Psoas muscle (tissue), 8 donors: ENCODE measurements at places on chromosomes 16 and 17. TPM values are rescaled to one million over a fixed set of nuclear protein-coding genes. Genes with fewer than 3 reads are reported as not detected.

Gene KRTAP9-2
- not detected for total RNA-seq

Gene MYBBP1A
- total RNA-seq: 63.2 TPM

Gene VASN
- 3.3 TPM for total RNA-seq

Gene PIK3R5
- 1.1 TPM for total RNA-seq

Gene WDR45B
- total RNA-seq: 25.1 TPM

Gene LRRC75A
- 0.20 TPM for total RNA-seq

Gene MEFV
- 0.79 TPM for total RNA-seq

Gene CHMP6
- total RNA-seq: 32.0 TPM

Gene ZNF646
- total RNA-seq: 22.6 TPM

Gene CCDC43
- 42.5 TPM for total RNA-seq

Gene SSTR5
- not detected for total RNA-seq

Gene ZNF785
- 3.9 TPM for total RNA-seq

Gene RNF157
- total RNA-seq: 76.5 TPM

Gene BBS2
- 49.9 TPM for total RNA-seq

Gene DHX8
- total RNA-seq: 42.5 TPM

Gene NOD2
- total RNA-seq: 0.21 TPM

Gene ITGA2B
- total RNA-seq: 0.08 TPM

Gene ZG16
- not detected for total RNA-seq

Gene PHAF1
- total RNA-seq: 19.5 TPM

Gene ABCC3
- 1.3 TPM for total RNA-seq

Gene AFMID
- total RNA-seq: 20.8 TPM

Gene POLR2C
- total RNA-seq: 60.1 TPM

Gene TBX4
- 0.22 TPM for total RNA-seq

Gene FKBP10
- total RNA-seq: 5.7 TPM

Gene CCDC200
- total RNA-seq: not detected

Gene KRTAP2-3
- total RNA-seq: not detected

Gene RUNDC3A
- 0.39 TPM for total RNA-seq

Gene TNFRSF17
- total RNA-seq: not detected

Gene GPR142
- not detected for total RNA-seq

Gene C17orf67
- 0.40 TPM for total RNA-seq
